SK-N-SH (cell line): ENCODE measurements at places on chromosomes 16 and 17.
A peak's percentile ranks its signal among the peaks of the same experiment; 100 is the strongest.

DNA sequence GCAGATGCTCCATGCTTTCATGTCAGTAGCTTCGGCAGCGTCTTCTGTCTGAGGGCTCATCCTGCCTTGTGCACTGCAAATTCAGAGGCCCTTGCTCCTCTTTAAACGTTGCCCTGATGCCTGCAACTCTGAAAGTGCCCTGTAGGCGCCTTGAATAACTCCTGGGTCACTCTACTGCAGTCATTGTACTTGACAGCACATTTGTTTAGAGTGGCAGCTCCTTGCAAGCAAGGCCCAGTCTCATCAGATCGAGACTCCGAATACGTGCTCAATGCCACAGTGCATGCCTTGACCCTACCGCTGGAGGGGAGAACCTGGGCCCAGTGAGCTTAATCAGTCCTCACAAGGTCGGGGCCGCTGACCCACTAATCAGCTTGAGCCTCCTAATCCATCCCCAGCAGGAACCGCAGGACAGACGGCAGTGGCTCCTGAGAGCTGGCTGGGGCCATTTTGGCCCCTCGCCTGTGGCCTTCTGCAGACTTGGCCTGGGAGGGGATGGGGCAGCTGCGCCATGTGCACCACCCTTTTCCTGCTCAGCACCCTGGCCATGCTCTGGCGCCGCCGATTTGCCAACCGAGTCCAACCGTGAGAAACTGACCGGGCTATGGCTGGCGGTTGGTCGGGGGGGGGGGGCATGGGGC is at the start of gene PRCD:
TSS of gene PRCD (plus strand) at position 414 of the 641 bp plus-strand sequence. CDS start at position 512, 98 bp downstream.
- peak; percentile 35 for DNase-seq

DNA sequence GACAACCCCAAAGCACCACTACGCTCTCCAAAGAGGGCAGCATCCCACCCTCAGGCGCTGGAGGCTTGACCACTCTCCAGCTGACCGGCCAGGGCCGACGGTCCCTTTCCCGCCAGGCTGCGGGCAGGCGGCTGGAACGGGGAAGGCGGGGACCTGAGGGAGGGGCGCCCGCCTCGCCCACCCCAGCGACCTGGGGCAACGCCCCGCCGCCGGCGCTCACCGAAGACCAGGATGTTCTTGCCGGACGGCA is 431 bp downstream of the DYNC1LI2 start:
- peak; percentile 82 for DNase-seq

GRCh38 chr16:11535494-11535893 is 51.2 kb downstream of the LITAF start:
- no peak for DNase-seq

GRCh38 chr17:21361020-21361809 is 14.9 kb upstream of the KCNJ12 start:
- DNase-seq = peak; percentile 53

DNA sequence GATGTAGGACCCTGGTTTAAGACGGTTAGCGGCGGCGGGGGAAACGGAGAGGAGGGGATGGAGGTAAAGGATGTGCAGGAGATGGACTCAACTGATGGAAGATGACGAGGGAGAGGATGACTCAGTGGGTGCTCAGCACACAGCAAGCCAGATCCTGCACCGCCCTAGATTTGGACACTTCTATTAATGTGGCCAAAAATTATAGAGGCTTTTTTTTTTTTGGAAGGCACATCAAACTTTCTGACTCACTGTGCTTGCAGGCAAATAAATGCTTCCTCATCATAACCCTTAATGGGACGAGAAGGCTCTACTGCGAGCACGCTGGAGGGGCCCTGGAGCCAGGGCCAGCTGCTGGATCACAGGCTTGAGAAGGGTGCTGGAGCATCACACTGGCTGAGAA is 36.0 kb downstream of the RTN4RL1 start:
- DNase-seq = no peak

DNA sequence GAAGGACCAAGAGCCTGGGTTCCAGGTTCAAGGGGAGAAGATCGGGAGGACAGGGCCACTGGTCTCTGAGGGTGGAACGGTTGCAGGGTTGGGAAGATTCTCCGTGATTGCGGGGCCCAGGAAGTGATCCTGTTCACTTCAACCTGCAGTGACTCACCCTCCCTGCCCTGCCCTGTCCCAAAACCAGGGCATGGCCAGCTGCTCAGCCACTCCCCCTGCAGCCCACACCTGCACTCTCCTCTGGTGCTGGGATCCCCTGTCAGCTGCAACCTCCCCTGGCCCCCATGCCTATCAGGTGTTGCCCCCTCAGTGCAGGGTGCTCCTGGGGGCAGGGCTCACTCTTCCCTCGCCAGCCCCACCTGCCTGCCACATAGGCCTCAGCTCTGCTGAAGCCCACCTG is 1.1 kb downstream of the RUNDC3A start:
- DNase-seq = no peak

- DNase-seq = no peak
Observed at GRCh38 chr17:39104657-39105056, 46.8 kb downstream of the PLXDC1 start.

GRCh38 chr16:31664683-31665482 is 137.2 kb downstream of the AHSP start:
- no peak for DNase-seq

DNA sequence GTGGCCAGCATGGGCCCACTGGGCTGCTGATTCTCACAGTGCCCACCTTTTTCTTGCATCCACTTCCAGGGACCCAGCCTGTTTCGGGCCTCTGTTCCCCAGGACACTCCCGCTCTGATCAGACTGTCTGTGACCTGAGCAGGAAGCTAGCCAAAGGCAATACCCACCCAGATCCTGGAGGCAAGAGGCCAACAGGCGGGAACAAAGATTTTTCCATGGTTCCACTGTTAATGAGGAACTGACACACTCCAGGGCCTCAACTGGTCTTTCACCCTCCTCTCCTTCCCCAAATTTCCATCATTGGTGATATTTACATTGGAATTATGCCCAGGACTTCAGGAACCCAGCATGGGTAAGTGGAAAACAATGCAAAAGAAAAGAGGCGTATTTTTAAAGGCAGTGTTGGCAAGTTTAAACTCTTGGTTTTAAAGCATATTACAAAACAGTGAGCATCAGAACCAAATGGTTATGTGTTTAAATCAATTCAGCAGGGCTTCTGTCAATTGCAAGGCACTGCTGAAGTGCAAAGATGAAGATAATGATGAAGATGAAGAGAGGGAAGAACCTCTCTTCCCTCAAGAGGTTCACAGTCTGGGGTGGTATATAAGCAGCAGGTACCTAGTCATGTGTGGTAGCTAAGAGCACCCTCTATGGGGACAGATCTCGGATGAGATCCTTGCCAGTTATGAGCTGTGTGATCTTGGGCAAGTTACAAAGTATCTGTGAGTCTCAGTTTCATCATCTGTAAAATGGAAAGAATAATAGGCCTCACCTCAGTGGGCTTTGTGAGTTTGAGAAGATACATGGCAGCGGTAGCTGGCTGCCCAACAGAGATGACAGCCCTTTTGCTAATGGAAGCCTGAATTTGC is 14.4 kb upstream of the ATP2A3 start:
- peak; percentile 9 for DNase-seq

- DNase-seq = no peak
Observed at GRCh38 chr17:43950554-43950953, 3.2 kb downstream of the PYY start.

DNA sequence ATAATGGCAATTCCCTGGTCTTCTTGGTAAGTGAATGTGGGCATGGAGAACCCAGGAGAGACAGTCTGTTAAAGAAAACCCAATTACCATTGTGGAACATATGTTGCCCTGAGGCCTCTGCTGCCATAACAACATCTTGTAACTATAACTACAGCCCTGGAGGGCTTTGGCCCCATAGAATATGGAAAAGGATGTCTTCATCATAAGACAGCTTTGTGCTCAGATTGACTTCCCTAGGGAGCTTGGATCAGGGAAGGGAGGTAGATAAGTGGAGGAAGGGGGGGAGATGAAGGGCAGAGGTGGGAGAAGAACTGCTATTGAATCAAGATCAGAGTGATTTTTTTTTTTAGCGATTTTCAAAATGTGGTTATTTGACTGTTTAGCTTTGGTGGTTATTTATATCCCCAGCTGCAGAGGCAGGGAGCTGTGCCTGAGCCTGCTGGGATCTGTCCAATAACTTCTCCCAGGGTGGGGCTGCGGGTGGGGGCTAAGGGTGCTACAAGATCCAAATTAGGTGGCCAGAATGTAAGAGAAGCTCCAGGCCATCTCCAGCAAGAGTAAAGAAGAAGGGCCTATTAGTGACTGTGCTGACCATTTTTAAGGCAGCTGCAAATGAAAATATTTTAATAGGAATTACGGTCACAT is 5.3 kb upstream of the KAT7 start:
- DNase-seq = no peak
